Psoas muscle (tissue), 8 donors: ENCODE measurements at places on chromosomes 6 and 20. TPM values are rescaled to one million over a fixed set of nuclear protein-coding genes. Genes with fewer than 3 reads are reported as not detected.

The DDO gene
- 9.7 TPM for total RNA-seq

The OR2H2 gene
- not detected for total RNA-seq

The TMEM151B gene
- total RNA-seq: not detected

The OOEP gene
- not detected for total RNA-seq
